Stimulated activated CD4-positive, alpha-beta T cell treated with anti-CD3 and anti-CD28 coated beads, TNF-alpha, amount 100 ng/mL, for 1 hour (primary cell): ENCODE measurements at places on chromosomes 1 and 21.
A peak's percentile ranks its signal among the peaks of the same experiment; 100 is the strongest.

DNA sequence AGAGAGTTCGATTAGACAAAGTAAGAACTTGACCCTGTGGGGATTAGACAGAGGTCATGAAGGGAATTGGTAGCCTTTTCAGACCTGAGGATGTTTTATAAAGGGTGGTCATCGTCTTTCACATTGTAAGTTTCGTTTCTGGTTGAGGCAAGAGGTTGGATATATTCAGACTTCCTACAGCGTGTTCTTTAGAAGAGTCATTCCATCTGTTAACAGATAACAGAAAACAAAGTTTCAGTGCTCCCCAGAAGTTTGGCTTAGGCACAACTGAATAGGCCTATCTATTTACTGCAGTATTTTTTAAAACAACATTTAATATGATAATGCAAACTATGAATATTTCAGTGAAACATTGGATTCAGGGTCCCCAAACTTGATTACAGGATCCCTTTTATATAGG is 17.1 kb upstream of the IVNS1ABP start:
- DNase-seq = no peak

GRCh38 chr1:168260393-168260792 is 20.3 kb upstream of the TBX19 start:
- no peak for DNase-seq

DNA sequence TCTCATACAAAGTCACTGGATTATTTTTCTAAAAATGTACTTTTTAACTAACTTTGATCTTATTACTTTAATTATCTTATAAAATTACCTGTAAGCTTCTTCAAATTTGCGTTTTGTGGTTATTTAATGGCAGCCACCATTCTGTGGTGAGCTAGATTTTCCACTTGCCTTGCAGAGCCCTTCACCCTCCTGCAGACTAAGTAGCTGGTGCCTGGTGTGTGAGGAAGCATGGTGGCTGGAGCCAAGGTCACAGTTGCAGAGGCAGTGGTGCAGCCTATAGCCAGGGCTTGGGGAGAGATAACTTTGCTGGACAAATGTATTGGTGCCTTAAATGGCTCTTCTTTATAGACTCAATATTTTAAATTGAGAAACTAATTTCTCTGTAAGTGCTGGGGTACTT is 11.2 kb upstream of the CD84 start:
- no peak for DNase-seq

DNA sequence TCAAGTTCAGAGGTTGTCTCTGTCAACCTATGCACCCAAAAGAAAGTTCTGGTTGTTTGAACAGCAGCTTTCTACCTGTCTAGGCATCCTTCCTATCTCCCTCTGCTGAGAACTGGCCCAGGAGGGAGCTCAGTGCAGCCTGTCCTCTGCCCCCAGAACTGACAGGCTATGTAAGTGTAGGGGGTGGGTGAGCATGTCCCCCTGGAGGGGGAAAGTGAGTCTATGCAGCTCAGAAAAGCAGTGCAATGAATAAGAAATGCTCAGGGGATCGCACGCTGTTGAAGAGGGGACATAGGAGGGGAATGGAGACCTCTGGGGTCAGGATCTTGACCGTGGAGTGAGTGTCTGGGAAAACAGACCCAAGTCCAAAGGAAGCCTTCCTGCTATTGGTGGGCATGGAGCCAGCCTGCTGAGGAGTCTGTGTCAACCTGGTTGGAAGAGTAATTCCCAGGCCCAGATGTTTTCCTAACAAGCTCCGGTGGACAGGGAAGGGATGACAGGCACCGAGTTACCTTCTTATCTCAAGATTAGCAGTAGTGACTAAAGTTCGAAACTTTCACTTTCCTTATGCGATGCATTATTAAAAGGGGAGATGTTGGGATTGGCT is 26.1 kb upstream of the FHAD1 start:
- no peak for DNase-seq

DNA sequence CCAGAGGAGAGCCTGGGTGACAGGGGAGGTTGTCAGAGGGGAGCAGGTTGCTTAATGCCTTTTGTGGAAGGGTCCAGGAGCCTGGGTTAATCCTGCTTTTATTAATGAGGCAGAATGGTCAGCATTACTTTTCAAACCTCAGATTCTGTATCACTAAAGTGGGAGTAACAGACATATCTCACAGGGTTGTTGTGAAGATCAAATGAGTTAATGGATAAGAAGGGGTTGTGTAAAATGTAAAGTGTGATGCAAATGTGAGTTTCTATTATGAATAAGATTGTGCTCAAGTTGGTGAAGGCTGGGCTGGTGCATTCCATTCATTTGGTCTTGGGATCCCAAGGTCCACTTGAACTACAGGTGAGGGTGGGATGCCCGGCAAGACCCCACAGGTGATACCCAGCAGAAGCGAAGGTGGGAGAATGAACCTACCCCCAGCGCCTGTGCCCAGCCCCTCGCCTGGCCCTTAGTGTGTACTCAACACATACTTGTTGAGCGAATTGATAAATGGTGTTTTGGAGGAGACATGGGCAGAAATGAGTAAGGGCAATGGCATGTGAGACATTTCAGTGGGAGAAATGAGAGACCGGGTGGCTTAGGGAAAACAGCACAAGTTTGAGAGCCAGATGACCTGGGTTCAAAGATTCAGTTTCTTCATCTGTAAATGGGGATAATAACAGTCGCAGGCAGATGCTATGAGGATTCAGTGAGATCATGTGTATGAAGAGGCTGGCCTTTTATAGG is 6.2 kb downstream of the SLC26A9 start:
- DNase-seq = no peak

GRCh38 chr1:155977690-155978324 is 540 bp downstream of the ARHGEF2 start:
- DNase-seq = peak; percentile 38

DNA sequence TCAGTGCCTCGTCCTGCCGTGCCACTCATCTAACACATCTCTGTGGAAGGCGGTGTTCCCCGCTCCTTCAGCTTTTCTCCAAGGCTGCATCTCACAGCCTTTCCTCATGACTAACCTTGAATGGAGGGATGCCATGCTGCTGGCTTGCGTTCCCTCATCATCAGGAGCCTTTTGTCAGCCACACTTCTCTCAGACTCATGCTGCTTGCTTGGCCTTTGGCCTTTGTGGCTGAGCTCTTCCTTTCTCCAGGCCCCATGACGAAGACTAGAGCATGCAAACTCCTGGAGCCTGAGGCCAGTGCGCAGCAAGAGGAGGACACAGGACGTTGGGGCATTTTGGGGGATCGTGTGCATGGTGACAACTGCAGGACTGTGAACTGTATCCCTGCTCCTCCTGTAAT is 70.8 kb downstream of the SYT2 start:
- DNase-seq = no peak

GRCh38 chr1:209899948-209900347 is 38.1 kb upstream of the SYT14 start:
- no peak for DNase-seq

GRCh38 chr21:25541042-25541441 is 66.2 kb downstream of the MRPL39 start:
- no peak for DNase-seq

GRCh38 chr1:221283532-221283931 is 404.3 kb downstream of the HLX start:
- no peak for DNase-seq

GRCh38 chr1:231653632-231654031 is 27.0 kb downstream of the DISC1 start:
- no peak for DNase-seq

DNA sequence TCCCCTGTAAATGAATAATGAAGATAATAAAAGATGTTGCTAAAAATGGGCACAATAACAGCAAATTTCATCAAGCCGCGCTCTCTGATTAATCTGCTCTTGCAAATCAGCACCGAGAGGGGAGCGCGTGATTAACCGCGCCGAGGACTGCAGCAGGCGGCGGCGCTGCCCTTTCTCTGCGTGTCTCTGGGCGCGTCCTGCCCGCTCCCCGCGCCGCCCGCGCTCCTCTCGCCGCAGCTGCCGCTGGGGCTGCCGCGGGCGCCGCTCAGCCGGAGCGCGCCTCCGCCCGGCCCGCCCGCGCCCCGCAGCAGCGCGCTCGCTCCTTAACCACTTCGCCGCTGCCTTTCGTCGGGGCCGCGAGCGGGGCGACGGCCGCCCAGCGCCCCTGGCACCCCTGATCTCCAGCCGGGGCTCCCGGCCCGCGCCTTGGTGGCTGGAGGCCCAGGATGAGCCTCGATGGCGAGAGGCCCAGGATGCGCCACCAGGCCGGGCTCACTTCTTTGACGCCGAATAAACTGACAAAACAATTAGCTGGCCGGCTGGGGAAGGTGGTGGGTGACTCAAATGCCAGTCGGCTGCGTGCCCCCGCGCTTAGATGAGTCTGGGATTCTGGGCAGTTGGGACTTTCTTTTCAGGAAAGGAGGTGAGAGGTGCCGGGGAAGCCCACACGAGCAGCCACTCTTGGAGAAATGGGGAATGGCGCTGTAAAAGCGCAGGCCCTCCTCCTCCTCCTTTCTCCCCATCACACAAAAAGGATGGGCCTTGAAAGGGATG is 221.4 kb upstream of the PKN2 start:
- DNase-seq = no peak

- DNase-seq = no peak
Measured at GRCh38 chr1:25537153-25537831, 6.1 kb upstream of the LDLRAP1 start.

- no peak for DNase-seq
Measured at GRCh38 chr1:36366091-36366661, 19.5 kb downstream of the STK40 start.

- no peak for DNase-seq
Measured at GRCh38 chr21:44372616-44373015, 19.2 kb downstream of the TRPM2 start.

DNA sequence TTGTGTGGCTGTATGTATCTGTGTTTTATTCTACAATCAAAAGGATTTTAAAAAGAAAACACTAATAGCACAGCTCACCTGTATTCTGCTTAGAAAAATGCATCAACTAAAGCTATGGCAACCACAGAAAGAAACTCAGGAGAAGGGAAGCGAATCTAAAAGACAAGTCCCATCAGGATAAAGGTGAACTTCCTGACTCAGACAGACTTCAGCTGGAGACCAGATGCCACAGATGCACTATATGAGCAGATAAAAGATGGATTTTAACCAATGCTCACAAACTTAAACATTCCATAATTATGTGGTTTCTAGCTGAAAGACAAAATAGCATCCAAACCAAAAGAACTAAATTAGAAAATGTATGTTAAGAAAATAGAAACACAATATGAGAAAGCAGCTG is 231.0 kb downstream of the RERE start:
- no peak for DNase-seq

GRCh38 chr1:44276901-44277300 is 63.6 kb downstream of the DMAP1 start:
- DNase-seq = no peak

GRCh38 chr1:115436596-115436995 is 98.5 kb upstream of the NGF start:
- no peak for DNase-seq

DNA sequence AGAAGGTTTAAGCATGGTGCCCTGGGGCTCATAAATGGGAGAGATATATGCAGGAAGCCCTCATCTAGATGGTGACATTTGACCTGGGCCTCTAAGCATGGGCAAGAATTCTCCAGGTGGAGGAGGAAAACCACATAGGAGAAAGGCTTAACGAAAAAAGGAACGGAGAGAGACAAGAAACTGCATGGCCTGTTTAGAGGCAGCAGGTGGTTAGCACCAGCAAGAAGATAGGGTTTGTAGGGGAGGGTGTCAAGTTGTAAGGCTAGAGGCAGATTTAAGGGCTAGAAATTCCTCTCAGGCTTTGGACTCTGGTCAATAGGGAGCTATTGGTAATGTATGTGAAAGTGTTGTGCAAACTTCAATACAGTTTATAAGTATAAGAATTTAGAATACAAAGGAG is 8.2 kb upstream of the MAPKAPK2 start:
- DNase-seq = no peak

- no peak for DNase-seq
Measured at GRCh38 chr1:172946814-172947507, 103.8 kb downstream of the TNFSF18 start.

DNA sequence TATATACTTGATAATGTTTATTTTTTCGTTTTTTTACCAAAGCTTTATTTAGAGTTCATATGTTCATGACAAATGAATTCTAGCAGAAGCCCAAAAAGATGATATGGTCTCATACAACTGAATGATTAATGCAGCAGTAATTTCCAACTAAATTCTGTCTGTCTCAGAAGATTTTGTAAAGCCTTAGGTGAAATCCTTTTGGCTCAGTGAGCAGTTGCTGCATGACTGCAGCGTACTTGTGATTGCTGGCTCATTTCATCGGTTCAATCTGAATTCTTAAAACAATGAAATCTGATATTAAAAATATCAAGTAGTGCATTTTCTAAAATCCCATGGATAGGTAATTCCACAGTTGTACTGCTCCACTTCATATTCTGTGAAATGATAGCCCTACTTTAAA is 73.2 kb downstream of the AK5 start:
- no peak for DNase-seq

DNA sequence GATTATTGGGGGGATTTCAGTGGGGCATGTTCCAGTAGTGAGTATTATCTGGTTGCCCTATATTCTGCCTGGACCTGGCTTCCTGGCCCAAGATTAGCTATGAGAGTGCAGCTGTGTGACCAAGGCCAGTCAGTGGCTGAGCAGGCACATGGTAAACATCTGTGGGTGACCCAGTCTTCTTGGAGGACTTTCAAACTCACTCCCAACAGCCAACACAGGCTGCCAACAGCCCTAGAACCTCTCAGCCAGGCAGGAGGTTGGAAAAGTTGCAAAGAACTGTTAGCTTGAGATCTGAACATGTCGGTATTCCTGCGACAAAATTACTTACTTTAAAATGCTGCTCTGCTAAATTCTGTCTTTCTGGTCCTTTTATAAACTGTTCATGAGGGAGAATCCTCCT is 192.4 kb downstream of the TGFBR3 start:
- no peak for DNase-seq

DNA sequence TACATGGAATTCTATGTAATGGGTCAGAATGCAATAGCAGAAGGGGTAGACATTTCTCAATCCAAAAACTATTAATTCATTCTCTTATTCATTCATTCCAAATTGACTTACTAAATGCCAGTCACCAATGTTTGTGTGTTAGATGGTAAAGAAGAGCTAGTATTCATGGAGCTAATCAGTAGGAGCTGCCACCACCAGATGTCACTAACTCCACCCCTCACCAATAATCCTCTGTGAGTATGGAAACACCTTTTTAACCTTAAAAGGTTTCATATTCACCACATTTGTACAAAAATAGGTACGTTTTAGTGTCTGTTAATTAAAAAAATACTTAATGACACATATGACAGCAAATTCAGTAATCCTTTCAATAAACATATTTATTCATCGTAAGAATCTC is 131.8 kb upstream of the PKN2 start:
- no peak for DNase-seq

DNA sequence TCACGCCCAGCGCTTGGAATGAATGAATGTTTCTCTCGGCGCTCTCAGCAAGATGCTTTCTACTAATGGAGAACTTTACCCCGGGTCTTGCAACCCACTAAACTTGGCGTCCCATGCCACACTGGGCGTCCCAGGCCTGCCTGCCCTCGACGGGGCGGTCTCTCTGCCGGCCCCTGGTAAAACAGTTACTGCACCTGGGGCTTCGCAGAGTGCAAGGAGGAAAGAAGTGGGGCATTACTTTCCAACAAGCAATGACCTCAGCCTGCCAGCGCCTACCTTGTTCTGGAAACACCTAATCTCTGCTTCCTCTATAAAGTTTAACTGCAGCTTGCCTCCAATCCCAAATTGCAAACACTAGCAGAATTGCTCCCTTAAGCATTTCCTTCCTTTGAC is 27.8 kb upstream of the NFIA start:
- no peak for DNase-seq

- no peak for DNase-seq
Measured at GRCh38 chr1:26786437-26787380, 1.0 kb upstream of the PIGV start.

- no peak for DNase-seq
Measured at GRCh38 chr1:194277927-194278326, 1091.5 kb upstream of the B3GALT2 start.

GRCh38 chr1:92554216-92554615 is 67.5 kb upstream of the GFI1 start:
- no peak for DNase-seq
